ENCODE measurements at places on chromosomes 2 and 18. TPM values are rescaled to one million over a fixed set of nuclear protein-coding genes. Genes with fewer than 3 reads are reported as not detected.

GRCh38 chr2:44793322-44793870 is 148.1 kb upstream of the SIX3 start:
- H3K27ac ChIP-seq: no peak overlapping the region
- H3K27me3 ChIP-seq: peaks cover 21% of the 10 kb centered on the region
- H3K4me3 ChIP-seq: no peak overlapping the region
- no peaks in the 10 kb centered on the region for H3K36me3 ChIP-seq

GRCh38 chr2:155250800-155251199 is 552.3 kb downstream of the KCNJ3 start:
- no peaks in the 10 kb centered on the region for H3K36me3 ChIP-seq
- H3K27me3 ChIP-seq: no peaks in the 10 kb centered on the region
- no peak overlapping the region for H3K27ac ChIP-seq
- DNase-seq: peak; percentile 4

DNA sequence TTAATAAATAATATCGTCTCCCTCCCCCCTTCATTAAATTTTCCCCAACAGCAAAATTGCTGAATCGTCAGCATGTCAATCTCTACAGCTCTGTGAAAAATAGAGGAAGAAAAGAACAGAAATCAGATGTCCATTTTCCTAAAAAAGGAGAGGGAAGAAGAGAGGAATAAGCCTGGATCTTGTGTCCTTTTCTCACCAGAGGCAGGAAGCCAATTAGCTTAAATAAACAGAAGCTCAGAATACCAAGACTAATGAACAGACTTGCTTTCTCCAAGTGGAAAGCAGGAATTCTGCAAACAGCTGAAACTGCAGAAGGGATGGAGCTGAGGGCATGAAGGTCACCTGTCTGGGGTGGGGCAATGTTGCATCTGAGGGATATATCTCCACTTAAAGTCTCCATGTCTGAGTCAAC is 265.7 kb downstream of the CCDC85A start:
- H3K27me3 ChIP-seq: no peaks in the 10 kb centered on the region
- H3K4me3 ChIP-seq: no peak overlapping the region
- H3K27ac ChIP-seq: no peak overlapping the region
- no peak for DNase-seq
- H3K4me1 ChIP-seq: peaks cover 5% of the 10 kb centered on the region

DNA sequence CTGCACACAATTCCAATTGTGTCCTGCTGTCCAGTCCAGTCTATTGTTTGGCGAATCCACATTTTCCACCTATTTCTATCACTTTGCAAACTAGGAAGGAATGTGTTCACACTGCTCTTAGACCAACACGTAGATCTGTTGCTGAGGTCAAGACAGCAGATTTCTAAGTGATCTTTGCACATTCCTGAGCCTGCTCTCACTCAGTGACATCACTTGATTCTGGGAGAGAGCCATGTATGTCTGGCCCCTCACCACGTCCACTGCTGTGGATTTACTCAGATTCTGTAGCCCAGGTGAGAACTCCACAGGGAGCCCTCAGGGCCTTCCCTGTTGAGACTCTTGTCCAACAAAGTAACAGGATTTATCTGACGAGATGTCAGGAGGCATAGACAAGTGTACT is 317.2 kb downstream of the TSN start:
- no peak overlapping the region for H3K4me3 ChIP-seq
- H3K4me1 ChIP-seq: peaks cover 4% of the 10 kb centered on the region
- H3K36me3 ChIP-seq: no peaks in the 10 kb centered on the region

GRCh38 chr18:11489266-11489899 is 120.0 kb upstream of the SLC35G4 start:
- no peaks in the 10 kb centered on the region for H3K36me3 ChIP-seq
- H3K4me3 ChIP-seq: no peak overlapping the region
- no peak overlapping the region for H3K27ac ChIP-seq
- H3K4me1 ChIP-seq: no peaks in the 10 kb centered on the region
- H3K27me3 ChIP-seq: no peaks in the 10 kb centered on the region

DNA sequence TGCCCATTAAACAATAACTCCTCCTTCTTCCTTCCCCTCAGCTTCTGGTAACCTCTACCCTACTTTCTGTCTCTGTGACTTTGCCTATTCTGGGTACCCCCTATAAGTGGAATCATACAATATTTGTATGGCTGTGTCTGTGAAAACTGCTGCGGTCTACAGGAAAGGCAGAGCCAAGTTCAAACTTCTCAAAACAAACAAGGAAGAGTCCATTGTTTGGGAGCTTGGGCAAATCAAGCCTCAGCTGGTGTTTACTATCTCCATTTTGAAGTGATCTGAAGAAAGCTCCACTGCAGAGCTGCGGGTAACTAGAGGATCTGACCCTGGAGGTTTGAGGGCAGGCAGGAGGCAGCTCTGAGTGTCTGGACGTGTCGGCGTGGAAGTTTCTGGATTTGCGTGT is 48.6 kb upstream of the DAPL1 start:
- H3K27ac ChIP-seq: no peak overlapping the region
- no peaks in the 10 kb centered on the region for H3K36me3 ChIP-seq
- peaks cover 9% of the 10 kb centered on the region for H3K4me1 ChIP-seq
- no peaks in the 10 kb centered on the region for H3K27me3 ChIP-seq
- DNase-seq: no peak
- no peak overlapping the region for H3K4me3 ChIP-seq

DNA sequence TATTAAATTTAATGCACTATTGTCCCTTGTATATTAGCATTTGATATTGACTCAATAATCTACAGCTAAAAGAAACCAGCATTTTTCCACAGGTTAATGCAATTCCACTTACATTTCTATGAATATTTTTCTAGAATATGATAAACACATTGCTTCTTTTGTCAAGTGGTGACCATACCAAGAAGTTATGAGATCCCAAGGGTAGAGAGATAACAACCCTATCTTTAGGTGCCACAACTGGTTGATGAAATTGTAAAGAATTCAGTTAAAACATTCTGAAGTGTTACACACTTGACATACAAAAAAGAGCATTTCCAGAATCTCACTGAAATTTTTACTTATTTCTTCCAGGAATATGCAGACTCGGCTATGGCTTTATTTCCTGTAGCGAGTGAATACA is 56.0 kb downstream of the ABCG8 start:
- no peak overlapping the region for H3K4me3 ChIP-seq
- no peak for DNase-seq
- H3K4me1 ChIP-seq: no peaks in the 10 kb centered on the region

DNA sequence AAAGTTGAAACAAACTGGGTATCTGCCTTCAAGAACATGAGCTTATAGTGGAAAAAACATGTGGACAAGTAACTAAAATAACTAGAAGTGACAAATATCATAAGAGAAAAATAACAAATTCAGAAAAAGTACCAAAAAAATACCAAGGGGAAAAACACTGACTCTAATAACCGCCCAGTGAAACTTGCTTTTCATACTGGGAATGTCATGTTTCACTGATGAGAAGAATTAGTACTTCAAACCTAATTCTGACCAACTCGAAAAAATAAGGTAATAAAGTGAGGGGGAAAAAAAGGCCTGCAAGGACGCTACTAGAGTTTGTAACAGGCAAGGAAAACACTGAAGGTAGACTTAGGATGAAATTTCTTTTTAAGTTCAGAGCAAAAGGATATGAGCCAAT is 83.6 kb downstream of the RTTN start:
- H3K4me1 ChIP-seq: no peaks in the 10 kb centered on the region
- H3K36me3 ChIP-seq: no peaks in the 10 kb centered on the region
- no peak for DNase-seq
- no peaks in the 10 kb centered on the region for H3K27me3 ChIP-seq
- no peak overlapping the region for H3K4me3 ChIP-seq

DNA sequence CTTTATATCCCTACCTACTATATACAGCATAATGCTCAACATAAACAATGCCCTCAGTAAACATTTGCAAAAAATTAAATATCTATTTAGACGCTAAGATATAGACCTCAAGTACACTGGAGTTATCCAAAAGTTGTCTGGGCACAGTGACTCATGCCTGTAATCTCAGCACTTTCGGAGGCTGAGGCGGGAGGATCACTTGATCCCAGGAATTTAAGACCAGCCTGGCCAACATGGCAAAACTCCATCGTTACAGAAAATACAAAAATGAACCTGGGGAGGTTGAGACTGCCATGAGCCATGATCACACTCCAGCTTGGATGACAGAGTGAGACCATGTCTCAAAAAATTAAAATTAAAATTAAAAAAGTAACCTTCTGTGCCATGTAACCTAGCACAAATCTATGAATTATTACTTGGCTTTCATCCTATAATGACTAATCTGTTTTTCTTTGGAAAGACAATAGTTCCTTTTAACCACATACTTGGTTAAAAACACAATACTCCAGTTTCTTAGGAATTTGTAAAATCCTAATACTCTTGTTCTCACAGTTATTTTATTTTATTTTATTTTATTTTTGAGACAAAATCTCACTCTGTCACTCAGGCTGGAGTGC is 6.7 kb upstream of the TNFAIP6 start:
- H3K36me3 ChIP-seq: no peaks in the 10 kb centered on the region
- H3K4me3 ChIP-seq: no peak overlapping the region
- H3K27me3 ChIP-seq: no peaks in the 10 kb centered on the region
- no peak overlapping the region for H3K27ac ChIP-seq

DNA sequence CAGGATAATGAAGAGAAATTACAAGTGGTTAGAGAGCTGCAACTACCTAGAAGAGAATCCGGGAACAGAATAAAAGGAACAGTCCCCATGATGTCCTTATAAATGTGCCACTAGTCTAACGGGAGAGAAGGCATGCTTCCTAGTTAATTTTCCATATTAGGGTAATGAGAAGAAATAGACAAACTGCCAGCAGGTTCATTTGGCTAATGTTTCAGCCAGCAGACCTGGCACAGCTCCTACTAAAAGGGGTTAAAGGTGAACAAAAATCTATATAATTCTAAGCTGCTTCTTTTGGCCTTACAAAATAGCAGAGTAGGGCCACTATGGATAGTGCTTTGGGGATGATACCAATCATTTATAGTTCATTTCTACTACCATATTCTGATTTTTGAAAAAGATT is 845.3 kb upstream of the GCFC2 start:
- H3K36me3 ChIP-seq: no peaks in the 10 kb centered on the region
- no peaks in the 10 kb centered on the region for H3K27me3 ChIP-seq
- H3K27ac ChIP-seq: no peak overlapping the region

GRCh38 chr18:58520969-58521368 is 107.9 kb downstream of the ALPK2 start:
- no peak overlapping the region for H3K4me3 ChIP-seq
- H3K4me1 ChIP-seq: no peaks in the 10 kb centered on the region
- H3K27ac ChIP-seq: no peak overlapping the region
- H3K36me3 ChIP-seq: peaks cover 2% of the 10 kb centered on the region

- H3K36me3 ChIP-seq: peaks cover 2% of the 10 kb centered on the region
- DNase-seq: no peak
- H3K27ac ChIP-seq: no peak overlapping the region
- H3K27me3 ChIP-seq: no peaks in the 10 kb centered on the region
- H3K4me3 ChIP-seq: no peak overlapping the region
Observed at GRCh38 chr18:12857991-12858544, 26.0 kb downstream of the PTPN2 start.

- H3K4me3 ChIP-seq: no peak overlapping the region
- H3K36me3 ChIP-seq: no peaks in the 10 kb centered on the region
- peak overlapping the region; percentile 31 for H3K27ac ChIP-seq
- DNase-seq: peak; percentile 46
Observed at GRCh38 chr18:54251606-54252390, 17.5 kb upstream of the POLI start.

- no peak overlapping the region for H3K4me3 ChIP-seq
- peaks cover 40% of the 10 kb centered on the region for H3K4me1 ChIP-seq
- no peak overlapping the region for H3K27ac ChIP-seq
- DNase-seq: peak; percentile 78
Observed at GRCh38 chr2:239499726-239500573, 99.1 kb upstream of the HDAC4 start.

DNA sequence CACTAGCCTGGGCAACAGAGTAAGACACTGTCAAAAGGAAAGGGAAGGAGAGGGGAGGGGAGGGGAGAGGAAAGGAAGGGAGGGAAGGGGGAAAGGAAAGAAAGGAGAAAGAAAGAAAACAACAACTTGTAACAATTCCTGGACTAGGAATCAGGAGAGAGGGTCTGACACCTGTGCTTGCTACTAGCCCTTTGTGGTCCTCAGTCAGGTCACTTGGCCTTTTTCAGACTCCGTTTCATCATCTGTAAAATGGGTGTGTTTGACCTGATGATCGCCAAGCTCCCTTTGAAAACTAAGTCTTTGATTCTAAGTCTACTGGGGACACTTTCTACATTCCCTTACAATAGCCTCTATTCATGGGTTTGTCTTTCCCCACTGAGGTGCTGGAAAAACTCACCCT is 11.4 kb upstream of the ATP8B1 start:
- no peaks in the 10 kb centered on the region for H3K4me1 ChIP-seq
- H3K27me3 ChIP-seq: no peaks in the 10 kb centered on the region
- DNase-seq: no peak
- no peak overlapping the region for H3K4me3 ChIP-seq

GRCh38 chr18:48990481-48991318 is 39.9 kb upstream of the SMAD7 start:
- H3K27me3 ChIP-seq: peaks cover 3% of the 10 kb centered on the region
- no peak overlapping the region for H3K27ac ChIP-seq
- H3K36me3 ChIP-seq: no peaks in the 10 kb centered on the region
- no peak for DNase-seq
- H3K4me3 ChIP-seq: no peak overlapping the region
- peaks cover 63% of the 10 kb centered on the region for H3K4me1 ChIP-seq

DNA sequence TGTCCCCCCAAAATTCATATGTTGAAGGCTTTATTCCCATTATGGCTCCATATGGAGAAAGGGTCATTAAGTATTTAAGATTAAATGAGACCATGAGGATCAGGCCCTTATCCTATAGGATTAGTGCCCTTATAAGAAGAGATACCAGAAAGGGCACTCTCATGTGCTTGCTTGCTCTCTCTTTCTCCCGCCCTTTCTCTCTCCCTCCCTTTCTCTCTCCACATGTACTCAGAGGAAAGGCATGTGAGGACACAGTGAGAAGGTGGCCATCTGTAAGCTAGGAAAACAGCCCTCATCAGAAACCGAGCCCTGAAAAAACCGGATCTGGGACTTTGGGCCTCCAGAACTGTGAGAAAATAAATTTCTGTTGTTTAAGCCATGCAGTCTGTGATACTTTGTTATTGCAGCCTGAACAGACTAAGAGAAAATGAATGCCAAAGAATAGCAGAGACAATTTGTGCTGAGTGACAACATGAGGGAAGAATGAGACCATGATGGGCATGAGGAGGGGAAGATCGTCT is 300.0 kb upstream of the SLC39A10 start:
- no peak overlapping the region for H3K4me3 ChIP-seq
- DNase-seq: no peak
- no peaks in the 10 kb centered on the region for H3K36me3 ChIP-seq
- no peak overlapping the region for H3K27ac ChIP-seq

STEAP3 gene
- polyA plus RNA-seq: 14.1 TPM
